Foreskin keratinocyte (primary cell): ENCODE measurements at places on chromosomes 4 and X. TPM values are rescaled to one million over a fixed set of nuclear protein-coding genes. Genes with fewer than 3 reads are reported as not detected.

The OPHN1 gene
- 5.7 and 6.4 TPM in 2 replicates for total RNA-seq

The USP38 gene
- 18.4 and 18.8 TPM in 2 replicates for total RNA-seq

The SPANXC gene
- not detected in 2 replicates for total RNA-seq

DNA sequence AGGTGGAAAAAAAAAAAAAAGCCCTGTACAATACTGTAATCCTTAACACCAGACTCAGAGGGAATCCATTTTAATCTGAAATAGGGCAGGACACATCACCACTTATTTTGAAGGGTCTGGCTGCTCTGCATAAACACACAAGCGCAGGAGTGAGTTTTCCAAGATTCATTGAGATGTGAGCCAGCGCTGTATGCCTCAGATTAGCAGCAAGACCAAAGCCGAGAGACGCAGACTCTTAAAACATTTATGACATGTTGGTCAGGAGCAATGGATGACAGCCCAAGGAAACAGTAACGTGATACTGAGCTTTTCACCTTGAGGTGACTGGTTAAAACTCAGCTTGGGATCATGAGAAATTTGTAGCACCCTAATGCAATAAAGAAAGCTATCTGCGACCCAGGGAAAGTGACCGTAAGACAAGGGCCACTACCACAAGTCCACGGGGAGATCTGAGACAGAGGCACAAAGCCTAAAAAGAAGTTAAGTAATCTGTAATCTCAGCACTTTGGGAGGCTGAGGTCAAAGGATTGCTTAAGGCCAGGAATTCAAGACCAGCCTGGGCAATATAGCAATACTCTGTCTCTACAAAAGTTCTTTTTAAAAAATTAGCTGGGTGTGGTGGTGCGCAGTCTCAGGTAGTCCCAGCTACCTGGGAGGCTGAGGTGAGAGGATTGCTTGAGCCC is 210.6 kb downstream of the COL25A1 start:
- no peak for DNase-seq

- DNase-seq = no peak
Observed at GRCh38 chr4:78612398-78613178, 61.0 kb downstream of the ANXA3 start.

DNA sequence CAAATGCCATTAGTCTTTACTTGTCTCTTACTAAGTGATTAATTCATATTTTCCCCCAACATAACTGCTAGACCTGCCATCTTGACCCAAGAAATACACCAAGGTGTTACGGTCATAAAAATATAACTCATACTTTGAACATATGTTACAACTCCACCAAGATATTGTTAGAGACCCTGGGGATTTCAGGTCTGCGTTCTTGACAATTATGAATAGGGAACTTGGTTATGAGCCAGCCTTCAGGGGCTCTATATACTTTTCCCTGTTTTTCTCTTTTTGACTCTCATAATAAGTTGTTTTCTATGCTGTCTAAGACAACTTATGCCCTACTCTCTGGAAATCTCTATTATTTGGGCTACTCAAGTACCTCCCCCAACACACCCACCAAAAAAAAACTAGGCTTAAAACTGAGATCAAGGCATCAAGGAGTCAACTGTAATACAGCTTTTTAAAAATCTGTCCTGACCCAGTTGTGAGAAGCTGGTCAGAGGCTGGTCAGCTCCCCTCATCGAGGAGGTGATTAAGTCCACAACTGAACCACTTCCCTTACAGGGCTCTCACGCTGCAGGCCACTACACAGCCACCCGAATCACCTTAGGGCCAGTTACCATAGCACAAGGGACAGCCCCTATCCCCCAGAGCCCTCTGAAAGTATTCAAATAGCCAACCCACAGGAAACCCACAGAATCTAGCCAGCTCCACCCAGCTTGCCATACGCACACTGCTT is 10.5 kb upstream of the TLR3 start:
- DNase-seq = no peak

GRCh38 chrX:108516184-108516583 is 76.5 kb downstream of the COL4A5 start:
- peak; percentile 33 for DNase-seq

DNA sequence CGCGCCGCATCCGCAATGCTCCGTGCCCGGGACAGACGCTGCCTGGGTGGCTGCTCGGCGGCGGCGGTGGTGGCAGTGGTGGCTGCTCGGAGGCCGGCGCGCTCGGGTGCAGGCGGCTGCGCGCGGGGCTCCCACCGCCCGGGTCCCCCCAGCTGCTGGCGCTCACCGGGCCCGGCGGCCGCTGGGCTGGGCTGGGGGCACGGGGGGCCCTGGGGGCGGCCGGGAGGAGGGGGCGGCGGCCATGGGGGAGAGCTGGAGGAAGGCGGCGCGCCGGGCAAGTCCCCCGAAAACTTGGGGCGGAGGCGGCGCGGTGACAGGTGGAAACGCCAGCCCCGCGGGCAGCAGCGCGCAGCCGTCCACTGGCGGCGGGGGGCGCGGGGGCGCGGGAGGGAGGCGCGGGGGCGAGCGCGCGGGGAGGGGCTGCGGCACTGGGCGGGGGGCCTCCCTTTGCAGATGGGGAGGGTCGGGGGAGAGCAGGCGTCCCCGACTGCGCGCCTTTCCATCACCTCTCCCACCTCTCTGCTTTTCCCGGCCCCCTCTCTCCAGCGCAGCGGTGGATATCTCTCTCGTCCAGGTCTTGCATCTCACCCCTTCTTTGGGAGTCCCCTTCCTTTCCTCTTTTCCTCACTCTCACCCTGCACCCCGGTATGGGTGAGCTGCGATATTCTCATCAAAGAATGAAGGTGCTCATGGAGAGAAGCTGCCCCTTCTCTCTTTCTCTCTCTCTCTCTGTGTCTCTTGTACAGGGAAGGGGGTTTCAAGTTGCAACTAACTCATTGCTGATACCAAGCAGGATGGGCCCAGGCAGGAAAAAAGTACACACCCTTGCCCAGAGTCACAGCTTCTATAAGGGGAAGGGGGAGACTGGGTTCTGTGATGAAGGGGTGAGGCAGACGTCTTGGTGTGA is 83.7 kb upstream of the DHRSX start:
- no peak for DNase-seq

GRCh38 chr4:48636911-48637310 is 143.2 kb downstream of the FRYL start:
- no peak for DNase-seq

DNA sequence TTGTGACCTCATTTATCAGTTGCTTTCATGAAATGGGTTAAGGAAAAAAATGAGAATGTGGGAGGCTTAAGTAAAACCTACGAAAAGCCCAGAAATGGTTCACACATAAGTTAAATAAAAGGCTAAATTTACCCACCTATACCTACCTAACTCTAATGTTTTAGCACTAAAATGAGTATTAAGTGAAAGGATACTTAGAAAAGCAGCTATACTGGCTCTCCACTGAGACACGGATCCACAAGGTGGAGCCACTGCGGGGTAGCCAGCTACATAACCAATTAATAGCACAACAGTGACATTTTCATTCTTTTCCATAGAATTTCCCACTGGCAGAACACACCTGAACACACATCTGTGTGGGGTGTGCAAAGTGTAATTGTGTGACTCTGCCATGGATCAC is 101.9 kb downstream of the MAML3 start:
- DNase-seq = no peak

DNA sequence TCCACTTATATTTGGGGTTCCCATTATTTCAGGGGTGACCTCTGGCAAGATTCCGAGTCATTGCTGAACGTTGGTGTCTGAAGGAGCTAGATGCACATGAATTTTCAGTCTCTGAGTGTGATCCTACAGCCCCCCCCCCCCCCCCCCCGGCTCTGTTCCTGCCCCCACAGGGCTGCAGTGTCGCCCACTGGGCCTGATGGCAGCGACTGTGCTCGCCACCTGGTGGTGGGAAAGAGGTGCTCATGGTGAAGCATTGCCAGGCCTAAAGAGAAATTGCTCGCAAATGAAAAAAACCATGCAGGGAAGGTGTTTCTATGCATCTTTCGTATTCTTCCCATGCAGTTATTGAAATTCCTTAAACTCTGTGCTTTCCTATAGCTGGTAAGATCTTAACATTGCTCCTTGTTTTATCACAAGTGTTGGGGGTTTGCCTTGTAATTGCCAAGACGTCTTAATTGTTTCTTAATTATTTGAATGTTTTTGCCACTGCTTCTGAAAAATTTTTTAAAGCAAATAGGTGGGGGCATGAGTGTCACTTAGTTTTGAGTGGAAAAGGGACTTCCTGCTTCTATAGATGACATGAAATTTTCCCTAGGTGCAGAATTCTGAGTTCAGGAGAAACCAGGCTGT is 63.2 kb downstream of the CLDN22 start:
- DNase-seq = no peak

DNA sequence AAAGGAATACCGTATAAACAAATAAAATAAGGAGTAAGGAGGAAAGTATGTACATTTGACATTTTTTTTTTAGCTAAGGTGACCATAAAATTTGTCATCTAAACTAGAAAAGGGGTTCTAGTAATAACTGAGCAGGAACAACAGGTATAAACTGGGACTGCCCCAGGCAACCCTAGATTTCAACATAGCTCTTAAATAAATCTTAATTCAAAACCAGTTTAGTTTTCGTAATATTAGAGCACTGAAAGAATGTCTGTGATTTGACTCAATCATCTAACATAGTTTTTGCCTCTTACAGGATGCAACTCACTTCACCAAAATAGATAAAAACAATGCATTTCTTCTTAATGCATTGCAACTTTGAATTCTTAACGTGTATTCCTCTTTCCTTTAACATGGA is 257.7 kb downstream of the ADAMTS3 start:
- peak; percentile 53 for DNase-seq

The MAGEA8 gene
- not detected in 2 replicates for total RNA-seq

DNA sequence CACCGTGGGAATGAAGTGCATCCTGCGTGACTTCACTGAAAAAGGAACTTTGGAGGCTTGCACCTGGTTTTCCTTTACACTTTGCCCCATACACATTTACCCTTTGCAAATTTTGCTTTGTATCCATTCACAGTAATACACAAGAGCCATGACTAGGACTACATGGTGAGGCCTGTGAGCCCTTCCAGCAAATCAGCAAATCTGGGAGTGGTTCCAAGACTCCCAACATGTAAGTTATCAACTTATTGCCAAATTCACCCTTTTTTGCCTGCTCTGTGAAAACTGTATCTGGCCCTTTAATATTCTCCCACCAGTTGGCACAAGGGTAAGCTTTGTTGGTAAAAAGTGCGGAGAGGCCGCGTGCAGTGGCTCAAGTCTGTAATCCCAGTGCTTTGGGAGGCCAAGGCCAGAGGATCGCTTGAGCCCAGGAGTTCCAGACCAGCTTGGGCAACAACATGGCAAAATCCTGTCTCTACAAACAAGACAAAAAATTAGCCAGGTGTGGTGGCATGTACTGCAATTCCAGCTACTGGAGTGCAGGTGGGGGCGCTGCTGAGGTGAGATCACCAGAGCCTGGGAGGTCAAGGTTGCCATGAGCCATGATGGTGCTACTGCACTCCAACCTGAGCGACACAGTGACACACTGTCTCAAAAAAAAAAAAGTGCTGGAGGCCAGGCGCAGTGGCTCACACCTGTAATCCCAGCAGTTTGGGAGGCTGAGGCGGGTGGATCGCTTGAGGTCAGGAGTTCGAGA is 5.0 kb downstream of the PRMT9 start:
- no peak for DNase-seq

The EVC2 gene
- total RNA-seq = 7.5 TPM in 2 replicates

GRCh38 chrX:112636951-112637581 is 42.7 kb downstream of the LHFPL1 start:
- no peak for DNase-seq

The SUPT20HL2 gene
- total RNA-seq = not detected in 2 replicates
